CD8-positive, alpha-beta memory T cell (primary cell): ENCODE measurements at places on chromosomes 7 and 10. TPM values are rescaled to one million over a fixed set of nuclear protein-coding genes. Genes with fewer than 3 reads are reported as not detected.
A peak's percentile ranks its signal among the peaks of the same experiment; 100 is the strongest.

Gene EVX1
- total RNA-seq, result not detected

Gene GATA3
- 53.3 TPM for total RNA-seq

Gene PTN
- not detected for total RNA-seq

Gene EEPD1
- total RNA-seq, result 0.84 TPM

Gene VWDE
- 0.55 TPM for total RNA-seq

GRCh38 chr10:26809973-26810372 lies 50.8 kb downstream of the ABI1 start:
- no peak for DNase-seq

GRCh38 chr7:73702226-73702625 lies 17.2 kb downstream of the STX1A start:
- DNase-seq, result no peak

GRCh38 chr7:128318691-128319090 lies 25.0 kb downstream of the RBM28 start:
- no peak for DNase-seq

- no peak for DNase-seq
Measured at GRCh38 chr10:125159932-125160855, at the start of gene CTBP2. Gene CTBP2, minus strand, starts transcription at chr10:125160563.

DNA sequence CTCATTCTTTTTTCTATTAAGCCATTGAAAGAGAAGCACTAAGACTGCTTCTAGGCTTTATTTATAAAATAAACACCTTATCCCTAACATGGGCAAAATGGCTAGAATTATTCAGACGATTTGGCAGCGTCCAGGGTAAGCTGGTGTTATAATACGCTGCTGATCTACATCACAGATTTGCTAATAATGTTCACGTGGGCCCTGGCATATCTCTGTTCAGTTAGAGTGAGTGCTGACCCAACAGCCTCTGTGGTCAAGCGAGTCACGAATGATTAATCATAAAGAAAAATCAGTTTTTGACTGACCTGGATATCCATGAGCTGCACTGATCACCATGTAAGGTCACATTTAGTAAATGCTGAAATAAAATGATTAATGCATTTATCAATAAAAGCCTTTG lies 28.4 kb upstream of the CBLL1 start:
- DNase-seq, result no peak

DNA sequence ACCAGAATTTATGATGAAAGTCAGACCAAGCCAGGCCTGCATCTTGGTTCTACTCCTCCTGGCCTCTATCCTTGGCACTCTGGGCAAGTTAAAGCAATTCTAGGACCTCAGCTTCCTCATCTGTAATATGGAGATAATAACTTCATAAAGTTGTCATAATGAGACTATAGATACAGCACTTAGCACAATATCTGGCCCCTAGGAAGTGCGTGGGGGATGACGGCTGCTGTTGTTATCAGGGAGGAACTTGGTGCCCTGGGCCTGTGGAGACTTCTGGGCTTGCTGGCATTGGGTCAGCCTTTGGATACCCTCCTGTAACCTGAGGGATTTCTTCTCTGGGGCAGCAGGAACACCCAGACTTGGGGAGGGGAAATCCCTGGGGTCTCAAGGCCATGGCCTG lies 27.6 kb downstream of the PFKFB3 start:
- no peak for DNase-seq

GRCh38 chr10:127889605-127890195 lies 3.0 kb downstream of the CLRN3 start:
- DNase-seq, result no peak

- no peak for DNase-seq
Measured at GRCh38 chr10:32582946-32583345, 137.0 kb downstream of the CCDC7 start.

- peak; percentile 7 for DNase-seq
Measured at GRCh38 chr10:71964743-71965515, 734 bp downstream of the CHST3 start.

DNA sequence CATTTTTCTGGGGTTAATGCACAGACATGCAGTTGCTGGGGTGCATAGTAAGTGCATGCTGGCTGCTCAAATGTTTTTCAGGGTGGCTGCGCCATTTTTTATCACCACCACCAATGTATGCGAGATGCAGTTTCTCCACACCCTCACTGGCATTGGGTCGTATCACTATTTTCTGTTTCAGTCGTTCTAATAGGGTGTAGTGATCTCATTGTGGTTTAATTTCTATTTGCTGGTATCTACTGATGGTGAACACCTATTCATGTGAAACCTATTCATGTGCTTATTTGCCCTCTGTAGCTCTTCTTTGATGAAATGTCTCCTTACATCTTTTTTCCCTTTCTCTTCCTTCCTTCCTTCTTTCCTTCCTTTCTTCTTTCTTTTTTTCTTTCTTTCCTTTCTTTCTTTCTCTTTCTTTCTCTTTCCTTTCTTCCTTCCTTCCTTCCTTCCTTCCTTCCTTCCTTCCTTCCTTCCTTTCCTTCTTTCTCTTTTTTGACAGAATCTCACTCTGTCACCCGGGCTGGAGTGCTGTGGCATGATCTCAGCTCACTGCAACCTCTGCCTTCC lies 84.3 kb downstream of the ELFN1 start:
- DNase-seq, result no peak

- no peak for DNase-seq
Measured at GRCh38 chr7:47433564-47433895, 148.4 kb downstream of the TNS3 start.

DNA sequence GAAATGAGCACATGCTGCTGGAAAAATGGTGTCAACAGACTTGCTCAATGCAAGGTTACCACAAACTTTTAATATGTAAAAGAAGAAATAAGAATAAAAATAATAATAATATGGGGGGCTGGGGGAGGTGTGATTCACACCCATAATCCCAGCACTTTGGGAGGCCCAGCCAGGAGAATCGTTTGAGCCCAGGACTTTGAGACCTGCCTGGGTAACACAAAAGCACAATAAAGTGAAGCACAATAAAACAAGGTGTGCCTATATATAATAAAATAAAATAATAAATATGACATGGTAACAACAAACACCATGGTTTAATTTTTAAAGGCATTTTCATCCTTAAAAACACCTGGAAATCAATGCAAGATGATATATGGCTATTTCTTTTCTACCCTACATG lies 25.1 kb downstream of the EIF3A start:
- DNase-seq, result no peak
